ENCODE measurements at places on chromosomes 7 and 10.

- no peak for DNase-seq
Observed at GRCh38 chr7:130907439-130907838, 173.4 kb upstream of the KLF14 start.

GRCh38 chr7:1939434-1940401, 269.6 kb downstream of the ELFN1 start:
- DNase-seq = no peak

- no peak for DNase-seq
Observed at GRCh38 chr7:45911311-45911710, 9.8 kb downstream of the IGFBP3 start.

GRCh38 chr10:6247041-6247712, 44.4 kb downstream of the PFKFB3 start:
- DNase-seq = no peak

- DNase-seq = no peak
Observed at GRCh38 chr7:101232141-101232850, 5.3 kb downstream of the CLDN15 start.

Measured in thymus (tissue), 14 donors.